Posterior cingulate gyrus (tissue), 11 donors: ENCODE measurements at places on chromosomes 12 and 14.

- no peak for DNase-seq
These were observed 168.5 kb upstream of the RTL1 start for GRCh38 chr14:101072070-101072469.

- no peak for DNase-seq
These were observed 795 bp upstream of the ACOT2 start for GRCh38 chr14:73567951-73568885.

DNA sequence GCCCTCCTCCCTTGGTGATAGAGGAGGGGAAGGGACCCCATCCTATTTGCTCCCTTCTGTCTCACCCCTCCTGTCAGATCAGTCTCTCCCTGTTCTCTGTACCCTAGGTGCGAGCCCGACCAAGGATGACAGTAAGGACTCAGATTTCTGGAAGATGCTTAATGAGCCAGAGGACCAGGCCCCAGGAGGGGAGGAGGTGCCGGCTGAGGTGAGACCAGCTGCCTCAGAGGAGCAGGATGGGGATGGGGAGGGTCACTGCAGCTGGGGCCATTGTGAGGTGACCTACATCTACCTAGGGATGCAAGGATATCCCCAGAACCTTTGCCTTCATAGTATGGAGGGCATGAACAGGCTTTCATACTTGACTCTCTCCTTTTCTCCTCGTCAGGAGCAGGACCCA lies 22.2 kb downstream of the AGAP2 start:
- no peak for DNase-seq

DNA sequence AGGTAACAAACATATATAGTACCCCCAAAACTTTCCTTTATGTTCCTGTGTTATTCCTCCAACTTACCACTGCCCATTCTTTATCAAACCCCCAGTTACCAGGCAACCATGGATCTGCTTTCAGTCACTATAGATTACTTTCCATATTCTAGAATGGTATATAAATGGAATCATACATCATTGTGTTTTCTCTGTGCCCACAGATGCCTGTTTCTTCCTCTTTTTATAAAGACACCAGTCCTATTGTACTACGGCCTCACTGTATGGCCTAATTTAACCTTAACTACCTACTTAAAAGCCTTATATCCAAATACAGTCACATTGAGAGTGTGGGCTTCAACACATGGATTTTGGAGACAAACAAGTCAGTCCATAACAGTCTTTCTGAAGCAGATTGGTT lies 2.6 kb downstream of the TAS2R14 start:
- DNase-seq, result no peak

DNA sequence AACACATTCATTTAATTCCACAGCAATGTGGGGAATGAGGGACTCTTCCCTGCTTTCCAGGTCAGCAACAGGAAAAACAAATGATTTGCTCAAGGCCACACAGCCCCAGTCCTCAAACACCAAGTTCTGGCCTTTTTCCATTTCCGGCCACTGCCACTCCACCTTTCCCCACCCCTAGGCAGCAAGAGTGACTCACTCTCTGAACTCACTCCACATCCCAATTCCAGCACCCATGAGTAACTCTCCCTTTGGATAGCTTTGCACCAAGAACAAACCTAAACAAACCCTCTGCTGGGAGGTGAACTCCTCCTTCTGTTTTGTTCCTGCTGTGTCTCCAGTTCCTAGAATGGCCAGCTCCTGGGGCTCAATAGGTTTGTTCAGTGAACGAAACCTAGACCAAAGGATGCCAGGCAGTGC lies 30.4 kb upstream of the PLEKHG6 start:
- DNase-seq, result peak; percentile 43

DNA sequence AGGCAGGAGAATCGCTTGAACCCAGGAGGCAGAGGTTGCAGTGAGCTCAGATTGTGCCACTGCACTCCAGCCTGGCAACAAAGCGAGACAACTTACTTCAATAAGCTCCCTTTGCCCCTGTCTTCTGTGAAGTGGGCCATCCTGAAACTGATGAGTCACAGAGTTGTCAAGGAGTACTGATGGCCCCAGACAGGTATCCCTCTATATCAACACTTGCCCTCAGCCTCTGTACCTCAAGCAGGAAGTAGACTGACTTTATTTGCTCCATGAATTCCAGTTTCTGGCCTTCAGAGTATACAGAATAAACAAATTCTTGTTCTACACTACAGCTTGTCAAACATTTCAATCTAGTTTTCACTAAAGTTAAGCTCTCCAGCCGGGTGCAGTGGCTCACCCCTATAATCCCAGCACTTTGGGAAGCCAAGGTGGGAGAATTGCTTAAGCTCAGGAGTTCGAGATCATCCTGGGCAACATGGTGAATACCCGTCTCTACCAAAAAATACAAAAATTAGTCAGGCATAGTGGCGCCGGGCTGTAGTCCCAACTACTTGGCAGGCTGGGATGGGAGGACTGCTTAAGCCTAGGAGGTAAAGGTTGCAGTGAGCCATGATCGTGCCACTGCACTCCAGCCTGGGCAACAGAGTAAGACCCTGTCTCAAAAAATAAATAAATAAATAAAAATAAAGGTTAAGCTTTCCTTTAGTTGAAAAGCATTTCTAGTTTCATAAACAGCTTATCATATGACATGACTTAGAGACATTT lies 16.4 kb upstream of the LRP10 start:
- DNase-seq, result peak; percentile 32

DNA sequence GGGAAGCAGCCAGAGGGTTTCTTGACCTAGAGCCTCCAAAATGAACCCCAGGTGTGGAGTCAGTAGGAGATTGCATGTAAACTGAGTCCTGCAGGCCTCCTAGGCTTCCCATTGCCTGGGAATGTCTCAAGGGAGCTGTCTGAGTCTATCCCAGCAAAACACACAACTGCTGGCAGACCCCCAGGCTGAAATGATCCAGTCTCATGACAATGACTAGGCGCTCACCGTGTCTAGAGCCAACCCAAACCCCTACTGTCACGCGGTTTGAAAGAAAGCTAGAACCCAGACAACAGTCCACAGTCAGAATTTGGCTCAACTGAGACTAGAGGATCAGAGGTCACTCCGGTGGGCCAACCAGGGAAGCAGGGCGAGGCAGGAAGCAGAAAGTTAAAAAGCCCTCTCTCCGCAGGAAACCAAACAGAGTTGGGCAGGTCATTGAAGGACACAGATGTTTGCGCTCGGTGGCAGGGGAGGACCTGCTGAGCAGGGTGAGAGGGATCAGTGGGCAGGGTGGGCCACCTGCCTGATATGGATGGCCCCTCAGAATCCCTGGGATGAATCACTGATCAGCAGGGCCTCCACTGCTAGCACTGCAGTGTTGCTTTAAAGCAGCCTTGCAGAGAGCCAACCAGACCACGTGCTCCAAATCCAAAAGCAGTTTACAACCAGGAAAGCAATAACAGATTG lies 23.8 kb downstream of the ACTN1 start:
- DNase-seq, result peak; percentile 57

- DNase-seq, result no peak
These were observed 11.8 kb upstream of the NUAK1 start for GRCh38 chr12:106150555-106150954.

- no peak for DNase-seq
These were observed 13.0 kb downstream of the KRT7 start for GRCh38 chr12:52245962-52246569.

- peak; percentile 34 for DNase-seq
These were observed 5.1 kb downstream of the ESRRB start for GRCh38 chr14:76380991-76381390.

DNA sequence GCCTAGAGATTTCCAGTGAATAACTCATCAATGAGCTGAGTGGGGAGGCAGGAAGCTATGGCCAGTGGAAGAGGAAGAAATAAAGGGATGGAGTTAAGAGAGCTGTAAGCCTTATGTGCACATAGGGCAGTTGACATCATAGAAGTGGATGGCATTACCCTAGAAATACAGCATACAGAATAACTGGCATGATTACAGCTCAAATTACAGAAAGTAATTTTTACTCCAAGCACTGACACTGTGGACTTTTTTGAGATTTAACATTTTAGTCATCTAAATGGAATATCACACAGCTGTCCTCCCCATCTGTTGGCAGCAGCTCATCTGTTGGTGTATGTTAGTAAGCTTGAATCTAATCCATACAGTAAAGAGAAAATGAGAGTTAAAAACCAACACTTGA lies 5.4 kb upstream of the IPO8 start:
- no peak for DNase-seq

GRCh38 chr14:95877633-95878032 lies 1.0 kb downstream of the TUNAR start:
- no peak for DNase-seq

- no peak for DNase-seq
These were observed 10.8 kb downstream of the SUOX start for GRCh38 chr12:56007564-56008559.

GRCh38 chr14:35499180-35499579 lies 34.8 kb upstream of the INSM2 start:
- no peak for DNase-seq

- DNase-seq, result no peak
These were observed 118.7 kb upstream of the PTPRQ start for GRCh38 chr12:80325167-80325959.

DNA sequence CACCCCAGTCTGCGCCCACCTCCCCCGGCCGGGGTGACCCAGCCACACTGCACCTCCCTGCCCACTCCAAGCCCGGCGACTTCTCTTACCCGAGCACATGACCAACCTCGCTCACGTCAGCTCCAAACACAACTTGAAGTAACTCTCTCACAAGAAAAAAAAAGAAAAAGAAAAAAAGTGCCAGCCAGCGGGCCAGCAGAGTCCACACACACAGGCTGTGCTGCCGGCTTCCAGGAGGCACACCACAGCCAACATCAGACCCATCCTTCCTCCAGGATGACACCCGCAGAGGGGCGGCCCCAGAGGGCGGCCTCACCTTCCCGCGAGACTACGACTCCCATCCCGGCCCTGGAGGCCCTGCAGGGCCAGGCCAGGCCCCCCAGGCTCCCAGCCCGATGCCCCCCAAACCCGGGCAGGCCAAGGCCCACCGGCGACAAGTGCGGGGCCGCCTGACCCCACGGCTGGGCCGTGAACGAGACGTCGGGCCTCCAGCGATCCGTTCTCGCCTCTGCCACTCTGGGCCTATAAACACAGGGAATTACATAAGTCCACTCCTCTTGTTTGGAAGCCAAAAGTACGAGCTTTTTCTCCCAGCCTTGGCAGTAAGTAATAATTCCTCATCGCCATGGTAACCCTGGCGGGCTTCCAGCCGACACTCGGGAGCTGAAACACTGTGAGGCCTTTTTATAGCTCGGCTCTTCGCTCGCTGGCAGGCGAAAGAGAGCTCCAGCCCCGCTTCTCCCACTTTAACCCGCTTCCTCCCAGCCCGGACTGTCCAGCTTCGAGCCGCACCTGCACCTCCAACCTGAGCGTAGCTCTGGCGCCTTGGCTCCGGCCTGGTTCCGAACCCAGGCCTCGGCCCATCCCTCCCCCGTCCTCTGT lies 49.1 kb downstream of the NCOR2 start:
- peak; percentile 95 for DNase-seq

- no peak for DNase-seq
These were observed 55.8 kb downstream of the DAD1 start for GRCh38 chr14:22533057-22533704.

GRCh38 chr14:99361596-99362215 lies 89.7 kb upstream of the BCL11B start:
- no peak for DNase-seq

DNA sequence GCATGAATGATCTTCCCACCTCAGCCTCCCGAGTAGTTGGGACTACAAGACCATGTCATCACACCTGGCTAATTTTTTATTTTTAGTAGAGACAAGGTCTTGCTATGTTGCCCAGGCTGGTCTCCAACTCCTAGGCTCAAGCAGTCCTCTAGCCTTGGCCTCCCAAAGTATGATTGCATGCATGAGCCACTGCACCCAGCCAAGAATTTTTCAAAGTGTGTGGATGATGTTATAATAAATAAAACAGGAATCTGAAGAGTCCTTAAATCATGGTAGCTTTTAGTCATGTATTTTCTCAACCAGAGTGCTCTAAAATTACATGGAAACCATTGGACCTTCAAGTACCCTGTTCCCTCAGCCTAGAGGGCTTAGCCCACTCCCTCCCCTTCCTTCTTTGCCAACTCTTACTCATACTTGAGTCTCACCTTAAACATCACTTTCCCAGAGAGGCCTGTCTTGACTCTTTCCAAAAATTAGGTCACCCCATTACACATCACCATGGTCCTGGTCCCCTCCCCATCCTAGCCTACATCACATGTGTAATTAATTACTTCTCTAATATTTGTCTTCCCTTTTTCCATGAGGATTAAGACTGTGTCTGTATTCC lies 52.2 kb upstream of the BICDL1 start:
- DNase-seq, result no peak

GRCh38 chr12:133233993-133234564 lies 1.6 kb downstream of the ANHX start:
- no peak for DNase-seq
